Myometrial cell (primary cell): ENCODE measurements at places on chromosomes 4 and X. TPM values are rescaled to one million over a fixed set of nuclear protein-coding genes. Genes with fewer than 3 reads are reported as not detected.

Gene ZDHHC15
- total RNA-seq = not detected in 2 replicates

Gene DSPP
- not detected in 2 replicates for total RNA-seq

Gene SASH3
- total RNA-seq = not detected in 2 replicates

Gene DMRTC1
- total RNA-seq = not detected in 2 replicates

Gene BST1
- total RNA-seq = 4.9 and 8.9 TPM in 2 replicates

Gene SSX4
- total RNA-seq = not detected in 2 replicates

Gene SPARCL1
- total RNA-seq = not detected in 2 replicates

Gene ADH1A
- not detected in 2 replicates for total RNA-seq

Gene EPHA5
- under 0.01 TPM in 1 of 2 replicates, not detected in the other for total RNA-seq

Gene TKTL2
- total RNA-seq = not detected in 2 replicates

Gene GYG2
- 2.1 and 8.1 TPM in 2 replicates for total RNA-seq

Gene SPANXN1
- total RNA-seq = not detected in 2 replicates

Gene PLA2G12A
- total RNA-seq = 12.8 and 13.5 TPM in 2 replicates

Gene ODAM
- total RNA-seq = not detected in 2 replicates

Gene MAML3
- total RNA-seq = 1.2 and 4.3 TPM in 2 replicates

Gene CENPE
- 12.6 and 14.4 TPM in 2 replicates for total RNA-seq

Gene RHOXF2B
- not detected in 2 replicates for total RNA-seq

Gene TGIF2LX
- not detected in 2 replicates for total RNA-seq

Gene AKAP17A
- 19.9 and 21.4 TPM in 2 replicates for total RNA-seq

Gene MAGEA12
- total RNA-seq = not detected in 2 replicates

Gene BMPR1B
- 0.29 TPM in 1 of 2 replicates, not detected in the other for total RNA-seq

Gene HMX1
- 0.58 TPM in 1 of 2 replicates, not detected in the other for total RNA-seq

Gene PPARGC1A
- total RNA-seq = under 0.01 TPM in 1 of 2 replicates, not detected in the other

Gene IRS4
- total RNA-seq = not detected in 2 replicates

Gene NALF2
- total RNA-seq = not detected in 2 replicates

Gene POU4F2
- total RNA-seq = not detected in 2 replicates

Gene SCOC
- total RNA-seq = 61.4 and 79.9 TPM in 2 replicates

Gene HPSE
- under 0.01 and 1.4 TPM in 2 replicates for total RNA-seq

Gene REELD1
- not detected in 2 replicates for total RNA-seq

Gene MEPE
- not detected in 2 replicates for total RNA-seq

Gene TNIP3
- 0.18 TPM in 1 of 2 replicates, not detected in the other for total RNA-seq

Gene RS1
- not detected in 2 replicates for total RNA-seq

Gene ZBTB49
- total RNA-seq = 0.86 and 3.0 TPM in 2 replicates

Gene GPR173
- 1.2 and 1.9 TPM in 2 replicates for total RNA-seq

Gene AR
- 3.4 and 3.7 TPM in 2 replicates for total RNA-seq

Gene ZNF630
- 1.4 and 4.8 TPM in 2 replicates for total RNA-seq

Gene RAP1GDS1
- total RNA-seq = 62.6 and 77.8 TPM in 2 replicates

Gene SOWAHD
- not detected in 2 replicates for total RNA-seq

Gene FRG2
- total RNA-seq = not detected in 2 replicates

Gene STK32B
- 0.18 TPM in 1 of 2 replicates, not detected in the other for total RNA-seq

Gene SHROOM2
- 11.8 and 11.9 TPM in 2 replicates for total RNA-seq

Gene CDKN2AIP
- total RNA-seq = 9.8 and 13.5 TPM in 2 replicates

Gene OSTC
- total RNA-seq = 283 and 369 TPM in 2 replicates

Gene MAGEA2
- not detected in 2 replicates for total RNA-seq

Gene CLCN4
- under 0.01 and 0.53 TPM in 2 replicates for total RNA-seq

Gene DCAF12L1
- not detected in 2 replicates for total RNA-seq

Gene DUSP9
- total RNA-seq = 0.29 and 0.35 TPM in 2 replicates

Gene P2RY4
- total RNA-seq = not detected in 2 replicates
